ENCODE measurements at places on chromosomes 16 and 17.

- no peak for DNase-seq
These were observed 109.9 kb downstream of the SDK2 start for GRCh38 chr17:73534209-73534909.

- no peak for DNase-seq
These were observed 4.3 kb upstream of the ADAMTS18 start for GRCh38 chr16:77439106-77439505.

DNA sequence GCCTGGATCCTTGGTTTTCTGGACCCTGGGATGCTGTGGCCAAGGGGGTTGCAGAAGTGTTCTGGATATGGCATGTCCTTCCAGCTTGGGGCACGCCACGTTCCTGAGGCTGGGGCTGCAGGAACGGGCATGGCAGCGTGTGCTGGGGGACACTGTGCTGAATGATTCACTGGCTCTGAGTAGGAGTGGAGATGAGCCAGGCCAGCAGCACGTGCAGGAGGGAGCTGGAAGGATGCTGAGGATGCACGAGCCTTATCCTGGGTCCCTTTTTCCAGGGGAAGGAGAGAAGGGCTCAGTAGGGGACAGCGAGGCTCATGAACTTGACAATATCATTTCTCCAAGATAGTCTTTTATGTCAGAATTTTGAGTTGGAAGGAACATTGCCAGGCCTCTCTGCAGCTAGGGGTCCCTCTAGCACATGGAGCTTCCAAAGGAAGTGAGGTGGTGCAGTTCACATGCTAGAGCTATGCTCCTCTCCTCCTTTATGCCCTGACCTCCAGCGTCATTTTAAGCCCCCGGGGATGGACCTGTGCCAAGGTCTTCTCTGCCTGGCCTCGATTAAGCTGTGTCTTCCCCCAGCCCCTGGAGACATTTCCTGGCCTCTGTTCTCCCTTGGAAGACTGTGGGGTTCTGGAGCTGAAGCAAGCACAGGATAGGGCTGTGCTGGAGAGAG, 125.9 kb downstream of the OR1D5 start:
- DNase-seq = no peak

- DNase-seq = no peak
These were observed 967 bp upstream of the CDH15 start for GRCh38 chr16:89170346-89171215.

GRCh38 chr16:71869089-71869488, 14.9 kb downstream of the ZNF821 start:
- DNase-seq = no peak

DNA sequence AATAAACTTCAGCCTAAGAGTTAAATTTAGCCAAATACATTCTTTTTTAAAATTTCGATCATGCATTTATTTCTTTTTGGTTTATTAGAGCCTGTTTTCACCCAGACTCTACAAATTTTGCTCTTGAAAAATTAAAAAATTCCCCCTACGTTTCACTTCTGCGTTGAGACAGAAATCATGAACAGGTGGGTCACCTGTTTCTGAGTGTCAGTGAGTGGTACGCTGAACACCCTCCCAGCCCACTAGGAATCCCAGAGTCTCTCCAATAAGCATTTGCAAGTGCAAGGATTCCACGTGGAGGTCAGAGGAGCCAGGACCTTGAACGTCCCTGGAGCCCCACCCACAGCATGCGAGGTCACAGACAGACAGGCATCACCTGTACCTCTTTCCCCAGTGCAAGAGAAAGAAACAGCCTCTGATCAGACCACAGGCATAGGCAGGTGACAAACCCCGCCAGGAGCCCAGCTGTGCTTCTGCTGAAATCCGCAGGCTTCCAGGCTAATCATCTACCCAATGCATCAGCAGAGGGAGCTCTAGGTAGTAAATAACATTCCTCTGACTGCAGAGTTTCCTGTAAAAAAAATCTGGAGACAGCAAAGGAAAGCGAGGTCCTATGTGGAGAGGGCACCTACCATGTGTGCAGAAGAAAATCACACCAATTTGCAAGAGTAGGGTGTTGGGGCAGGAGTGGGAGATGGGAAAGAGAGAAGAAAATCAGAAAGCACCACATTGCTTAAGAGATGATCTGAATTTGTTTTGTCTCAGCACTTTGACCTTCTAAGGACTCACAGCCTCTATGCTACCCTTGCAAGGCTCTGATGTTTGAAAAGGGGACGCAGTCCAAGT, 5.9 kb upstream of the XYLT1 start:
- peak; percentile 50 for DNase-seq

- no peak for DNase-seq
These were observed 44.6 kb downstream of the NDEL1 start for GRCh38 chr17:8480011-8480976.

DNA sequence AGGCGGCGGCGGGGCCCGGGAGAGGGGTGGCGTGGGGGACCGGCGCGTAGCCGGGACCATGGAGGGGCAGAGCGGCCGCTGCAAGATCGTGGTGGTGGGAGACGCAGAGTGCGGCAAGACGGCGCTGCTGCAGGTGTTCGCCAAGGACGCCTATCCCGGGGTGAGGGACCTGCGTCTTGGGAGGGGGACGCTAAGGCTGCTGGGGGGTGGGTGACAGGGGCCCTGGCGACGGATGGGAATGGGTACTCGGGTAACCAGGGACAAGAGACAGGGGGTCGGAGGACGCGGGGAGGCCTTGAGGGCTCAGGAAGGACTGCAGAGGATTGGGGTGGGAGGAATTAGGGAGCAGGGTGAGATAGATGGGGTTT, 243 bp downstream of the RND2 start:
- no peak for DNase-seq

- DNase-seq = no peak
These were observed 3.2 kb downstream of the RHBDF1 start for GRCh38 chr16:69181-69580.

DNA sequence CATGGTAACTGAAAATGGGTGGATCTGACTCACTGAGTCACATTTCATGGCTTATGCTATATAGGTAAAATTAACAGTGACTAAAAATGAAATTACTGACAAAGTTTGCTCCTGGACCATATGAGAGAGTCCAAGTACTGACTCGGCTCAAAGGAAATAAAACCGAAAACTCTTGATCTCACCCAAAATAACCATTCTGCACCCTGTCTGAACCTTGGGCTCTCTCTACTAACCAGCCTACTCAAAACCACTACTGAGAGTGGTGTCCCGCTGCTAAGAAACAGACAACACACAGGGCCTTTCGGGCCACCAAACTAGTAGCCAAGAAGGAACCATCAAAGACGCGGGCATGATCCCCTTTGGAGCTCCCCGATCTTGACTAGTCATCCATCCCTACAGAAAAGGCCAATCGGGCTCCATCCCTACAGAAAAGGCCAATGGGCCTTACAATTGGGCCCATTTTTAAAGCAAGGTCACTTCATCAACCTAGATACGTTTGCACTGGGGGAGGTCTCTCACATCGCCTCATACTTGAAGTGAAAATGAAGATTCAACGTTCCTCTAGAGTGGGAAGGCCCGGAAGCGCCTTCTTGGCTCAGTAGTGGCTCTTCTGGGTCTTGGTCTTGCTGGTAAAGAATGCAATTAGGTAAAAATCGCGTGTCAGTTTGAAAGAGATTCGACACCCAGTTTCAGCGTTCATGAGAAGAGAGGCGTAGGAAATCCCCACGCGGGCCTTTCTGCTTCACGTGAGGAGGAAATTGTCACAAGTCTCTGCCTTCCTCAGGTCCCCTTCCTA, 720 bp upstream of the ZPBP2 start:
- no peak for DNase-seq

- DNase-seq = no peak
These were observed 4.7 kb upstream of the NRN1L start for GRCh38 chr16:67879936-67880335.

GRCh38 chr16:62516001-62516400, 479.8 kb upstream of the CDH8 start:
- no peak for DNase-seq

GRCh38 chr16:82092711-82093110, 57.7 kb downstream of the HSD17B2 start:
- no peak for DNase-seq

GRCh38 chr16:66474750-66475199, 47.7 kb downstream of the BEAN1 start:
- DNase-seq = no peak

DNA sequence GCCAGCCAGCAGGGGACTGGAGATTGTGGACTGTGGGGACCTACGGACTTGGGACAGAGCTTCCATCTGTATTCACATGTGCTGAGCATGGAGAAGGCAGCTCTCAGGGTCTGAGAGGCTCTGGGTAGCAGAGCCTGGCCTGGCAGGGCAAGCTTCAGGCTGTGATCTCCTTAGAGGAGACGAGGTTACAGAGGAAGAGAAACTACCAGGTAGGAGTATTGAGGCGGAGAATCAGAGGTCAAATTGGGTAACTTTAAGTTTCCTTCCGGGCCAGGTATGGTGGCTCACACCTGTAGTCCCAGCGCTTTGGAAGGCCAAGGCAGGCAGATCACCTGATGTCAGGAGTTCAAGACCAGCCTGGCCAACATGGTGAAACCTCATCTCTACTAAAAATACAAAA, 8.8 kb downstream of the CTNS start:
- DNase-seq = no peak

DNA sequence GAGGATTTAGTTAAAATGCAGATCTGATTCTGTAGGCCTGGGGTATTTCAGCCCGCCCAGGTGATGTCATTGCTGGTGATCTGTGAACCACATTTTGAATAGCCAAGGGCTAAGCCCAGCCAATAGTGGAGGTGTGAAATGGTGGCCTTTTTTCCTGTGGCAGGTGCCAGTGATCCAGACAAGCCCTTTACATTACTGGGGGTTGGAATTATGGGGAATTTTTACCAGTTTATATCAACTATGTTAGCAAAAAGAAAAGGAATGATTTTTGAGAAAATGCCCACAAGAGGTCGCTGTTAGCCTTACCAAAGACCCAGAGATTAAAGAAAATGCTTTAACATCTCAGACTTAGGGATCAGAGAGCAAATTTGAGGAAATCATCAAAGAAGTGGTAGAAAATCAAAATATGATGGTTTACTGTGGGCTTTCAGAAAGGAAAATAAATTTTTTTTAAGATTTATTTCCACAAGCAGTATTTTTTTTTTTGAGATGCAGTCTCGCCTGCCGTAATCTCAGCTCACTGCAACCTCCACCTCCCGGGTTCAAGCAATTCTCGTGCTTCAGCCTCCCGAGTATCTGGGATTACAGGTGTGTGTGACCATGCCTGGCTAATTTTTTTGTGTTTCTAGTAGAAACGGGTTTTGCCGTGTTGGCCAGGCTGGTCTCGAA, 3.9 kb downstream of the VPS35L start:
- DNase-seq = peak; percentile 55

DNA sequence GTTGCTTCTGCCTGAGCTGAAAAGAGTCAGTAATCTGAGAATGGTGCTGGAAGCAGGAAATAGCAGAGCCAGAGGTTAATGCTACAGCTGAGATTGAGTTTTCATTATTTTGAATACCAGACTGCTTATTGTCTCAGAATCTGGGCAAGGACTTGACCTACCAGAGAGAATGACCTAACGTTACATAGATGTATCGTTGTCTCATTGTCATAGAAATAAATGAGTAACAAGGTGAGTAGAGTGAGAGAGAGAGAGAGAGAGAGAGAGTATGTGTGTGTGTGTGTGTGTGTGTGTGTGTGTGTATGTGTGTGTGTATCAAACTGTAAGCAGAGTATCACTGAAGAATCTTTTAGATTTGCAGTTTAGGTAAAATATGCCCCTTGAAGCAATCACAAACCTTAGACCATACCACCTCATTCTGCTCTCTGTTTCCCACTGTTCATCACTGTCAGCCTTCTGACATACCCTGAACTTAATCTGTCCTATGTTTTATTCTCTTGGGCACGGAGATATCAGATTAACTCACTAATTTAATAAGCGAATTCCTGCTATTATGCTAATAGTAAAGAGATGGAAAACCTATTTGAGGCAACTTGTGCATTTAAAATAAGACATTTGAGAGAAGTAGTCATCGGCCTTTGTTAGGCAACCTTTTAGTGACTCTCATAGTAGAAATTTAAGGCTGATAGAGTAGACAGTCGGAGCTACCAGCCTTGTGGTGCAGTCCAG, 87.8 kb downstream of the CYB561 start:
- DNase-seq = no peak

DNA sequence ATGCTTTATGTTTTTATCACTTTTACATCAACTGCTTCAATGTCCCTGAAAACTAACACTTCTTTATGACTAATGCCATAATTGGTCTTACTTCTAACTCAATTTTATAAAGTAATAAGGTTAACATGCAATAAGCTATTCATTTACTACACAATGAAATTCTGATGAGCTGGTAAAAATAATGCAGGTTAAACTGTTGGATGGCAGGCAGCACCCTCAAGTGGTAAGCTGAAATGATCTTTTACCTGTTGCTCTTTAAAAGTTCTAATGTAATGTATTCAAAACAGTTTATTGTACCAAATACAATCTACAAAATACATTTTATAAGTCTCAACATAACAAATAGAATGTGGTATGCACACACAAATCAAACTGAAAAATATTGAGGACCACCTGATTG, 1280.3 kb downstream of the CDH8 start:
- no peak for DNase-seq

- DNase-seq = no peak
These were observed 7.7 kb downstream of the CORO6 start for GRCh38 chr17:29615048-29615385.

DNA sequence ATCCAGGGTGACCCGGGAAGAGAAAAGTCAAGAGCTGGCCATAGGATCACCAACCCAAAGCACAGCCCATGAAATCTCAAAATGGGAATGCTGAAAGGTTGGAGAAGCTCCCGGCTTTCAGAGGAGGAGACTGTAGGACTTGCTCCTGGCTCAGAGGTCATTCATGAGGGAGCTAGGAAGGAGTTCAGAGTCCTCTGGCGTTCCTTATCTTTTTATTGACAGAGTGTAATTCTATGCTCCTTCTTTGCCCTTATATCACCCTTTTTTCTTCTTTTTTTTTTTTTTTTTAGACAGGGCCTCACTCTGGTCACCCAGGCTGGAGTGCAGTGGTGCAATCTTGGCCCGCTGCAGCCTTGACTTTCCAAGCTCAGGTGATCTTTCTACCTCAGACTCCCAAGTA, 27.3 kb upstream of the CNOT1 start:
- no peak for DNase-seq

DNA sequence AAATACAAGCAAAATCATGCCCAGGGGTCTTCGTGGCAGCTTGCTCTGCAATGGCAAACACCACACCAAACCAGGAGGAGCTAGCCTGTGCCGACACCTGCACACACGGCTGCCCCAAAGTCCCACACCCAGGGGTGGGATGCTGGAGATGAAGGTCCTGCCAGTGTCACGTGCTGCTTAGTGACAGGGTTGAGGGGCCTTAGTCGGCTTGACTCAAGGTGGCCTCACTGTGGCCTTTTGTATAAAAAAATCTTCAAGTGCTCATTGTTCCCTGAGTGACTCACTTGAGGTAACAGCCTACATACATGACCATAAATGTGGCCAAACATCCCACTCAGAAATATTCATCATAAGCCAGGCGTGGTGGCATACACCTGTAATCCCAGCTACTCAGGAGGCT, 7.3 kb downstream of the TRIM65 start:
- DNase-seq = no peak

- no peak for DNase-seq
These were observed 4.0 kb downstream of the RNASEK start for GRCh38 chr17:7016418-7016817.

GRCh38 chr16:70444249-70445063, 5.6 kb upstream of the ST3GAL2 start:
- no peak for DNase-seq

Measured in forelimb muscle (tissue), 1 donor.